ENCODE measurements at places on chromosomes 3 and 15.

- no peak for DNase-seq
Measured at GRCh38 chr3:188280627-188281026, 126.7 kb downstream of the LPP start.

DNA sequence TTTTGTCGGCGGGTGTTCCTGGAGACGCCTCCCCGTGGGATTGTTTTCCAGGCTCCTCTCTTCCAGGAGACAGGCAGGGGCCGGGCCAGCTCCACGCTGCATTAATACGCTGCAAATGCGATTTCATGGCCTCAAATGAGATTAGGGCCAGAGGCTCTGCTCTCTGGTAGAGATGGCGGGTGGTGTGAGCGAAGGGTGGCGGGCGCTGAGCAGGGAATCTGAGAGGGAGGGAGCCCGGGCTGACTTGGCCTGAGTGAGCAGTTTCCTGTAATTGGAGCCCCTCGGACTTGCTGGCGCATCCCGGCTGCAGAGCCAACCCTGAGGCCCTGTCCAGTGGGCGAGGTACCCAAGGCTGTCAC is 7.4 kb upstream of the CCDC33 start:
- DNase-seq: no peak

DNA sequence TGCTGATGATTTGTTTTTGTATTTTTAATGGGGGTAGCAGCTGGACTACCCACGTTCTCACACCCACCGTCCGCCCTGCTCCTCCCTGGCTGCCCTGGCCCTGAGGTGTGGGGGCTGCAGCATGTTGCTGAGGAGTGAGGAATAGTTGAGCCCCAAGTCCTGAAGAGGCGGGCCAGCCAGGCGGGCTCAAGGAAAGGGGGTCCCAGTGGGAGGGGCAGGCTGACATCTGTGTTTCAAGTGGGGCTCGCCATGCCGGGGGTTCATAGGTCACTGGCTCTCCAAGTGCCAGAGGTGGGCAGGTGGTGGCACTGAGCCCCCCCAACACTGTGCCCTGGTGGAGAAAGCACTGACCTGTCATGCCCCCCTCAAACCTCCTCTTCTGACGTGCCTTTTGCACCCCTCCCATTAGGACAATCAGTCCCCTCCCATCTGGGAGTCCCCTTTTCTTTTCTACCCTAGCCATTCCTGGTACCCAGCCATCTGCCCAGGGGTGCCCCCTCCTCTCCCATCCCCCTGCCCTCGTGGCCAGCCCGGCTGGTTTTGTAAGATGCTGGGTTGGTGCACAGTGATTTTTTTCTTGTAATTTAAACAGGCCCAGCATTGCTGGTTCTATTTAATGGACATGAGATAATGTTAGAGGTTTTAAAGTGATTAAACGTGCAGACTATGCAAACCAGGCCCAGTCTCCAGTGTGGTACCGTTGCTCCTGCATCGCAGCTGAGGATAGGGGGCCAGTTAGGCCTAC is 1.4 kb upstream of the FES start:
- DNase-seq: peak; percentile 33

- no peak for DNase-seq
Measured at GRCh38 chr3:46517016-46517783, 19.4 kb downstream of the RTP3 start.

DNA sequence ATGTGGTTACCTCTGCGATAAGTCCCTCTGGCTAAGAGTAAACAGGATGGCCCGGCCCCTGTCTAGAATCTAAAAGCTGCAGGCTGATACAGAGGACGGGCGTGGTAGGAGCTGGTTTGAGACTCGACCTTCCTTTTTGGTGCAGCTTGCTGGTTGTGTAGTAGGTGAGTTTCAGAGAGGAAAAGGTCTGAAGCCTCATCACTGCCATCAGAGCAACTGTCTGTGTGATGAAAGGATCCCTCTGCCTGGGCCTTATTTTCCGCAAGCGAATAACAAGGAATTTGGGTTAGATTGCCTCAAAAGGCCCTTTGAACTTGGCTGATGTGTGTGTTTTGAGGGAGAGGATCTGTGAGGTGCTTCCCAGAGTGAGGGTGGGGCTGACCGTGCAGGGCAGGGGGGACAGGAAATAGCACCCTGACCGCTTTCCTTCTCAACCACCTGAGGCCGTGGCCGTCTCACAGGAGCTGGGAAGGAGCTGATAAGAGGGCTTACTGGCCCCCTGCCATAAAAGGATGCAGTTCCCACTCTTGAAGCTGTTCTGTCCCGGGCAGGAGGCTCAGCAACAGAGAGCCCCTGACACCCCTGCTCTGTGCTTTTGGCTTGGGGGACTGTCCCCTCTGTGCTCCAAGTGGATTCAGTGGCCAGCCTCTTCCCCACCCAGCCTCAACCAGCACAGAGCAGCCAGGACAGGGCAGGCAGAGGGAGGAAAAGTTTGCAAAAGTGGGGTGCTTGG is 45.6 kb upstream of the TFRC start:
- DNase-seq: no peak

DNA sequence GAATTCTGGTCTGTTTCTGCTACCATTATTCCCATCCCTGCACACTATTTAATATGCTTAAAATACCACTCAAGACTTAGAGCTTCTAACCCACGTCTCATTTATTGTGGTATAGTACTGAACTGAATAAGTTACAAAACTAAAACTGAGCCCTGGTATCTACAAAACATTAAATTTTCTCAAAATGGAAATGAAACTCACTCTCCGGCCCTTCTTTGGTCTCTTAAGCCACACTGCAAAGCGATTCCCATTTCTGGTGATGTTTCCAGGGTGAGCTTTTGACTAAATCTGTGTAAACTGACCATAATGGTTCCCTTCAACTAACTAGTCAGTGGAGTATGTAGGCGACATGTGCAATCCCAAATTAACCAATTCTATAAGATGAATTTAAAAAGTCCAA is 18.6 kb downstream of the KPNA4 start:
- no peak for DNase-seq

- no peak for DNase-seq
Measured at GRCh38 chr3:171393032-171393744, 67.0 kb downstream of the TNIK start.
